Activated CD8-positive, alpha-beta memory T cell treated with anti-CD3 and anti-CD28 coated beads, Interleukin-2, amount 10 ng/mL, durations not matched to agents 7 days and 5 days (primary cell): ENCODE measurements at places on chromosomes 5 and 9. TPM values are rescaled to one million over a fixed set of nuclear protein-coding genes. Genes with fewer than 3 reads are reported as not detected.

DNA sequence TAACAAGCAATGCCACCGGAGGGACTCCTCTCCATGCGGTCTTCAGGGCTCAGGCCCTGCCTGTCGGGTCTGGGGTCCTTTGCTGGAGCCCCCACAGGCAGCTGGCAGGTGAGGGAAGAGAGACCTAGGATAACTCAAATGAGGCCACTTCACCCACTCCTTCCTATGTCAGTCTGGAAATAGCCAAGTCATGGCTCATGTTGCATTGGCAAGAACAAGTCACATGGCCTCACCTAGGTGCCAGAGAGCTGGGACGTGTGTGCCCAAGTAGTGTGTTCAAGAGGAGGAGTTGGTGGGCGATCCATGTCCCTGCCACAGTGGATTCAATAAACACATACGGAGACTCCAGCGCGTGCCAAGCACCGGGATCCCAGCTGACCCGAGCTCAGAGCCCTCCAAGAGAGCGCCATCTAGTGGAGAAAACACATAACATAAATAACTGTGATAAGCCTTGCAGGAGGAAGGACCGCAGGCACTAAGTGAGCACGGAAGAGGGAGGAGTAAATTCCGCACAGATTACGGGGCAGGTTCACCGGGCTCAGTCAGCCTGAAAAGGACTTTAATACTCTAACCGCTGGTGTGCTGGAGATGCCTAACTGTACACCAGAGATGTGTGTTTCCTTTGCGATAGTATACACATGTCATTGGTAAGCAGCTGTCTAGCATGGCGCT, 580.8 kb downstream of the CCDC171 start:
- no peak for DNase-seq
- no peak overlapping the region for H3K4me3 ChIP-seq
- H3K4me1 ChIP-seq = no peaks in the 10 kb centered on the region
- H3K36me3 ChIP-seq = no peaks in the 10 kb centered on the region
- H3K27ac ChIP-seq = no peak overlapping the region
- no peaks in the 10 kb centered on the region for H3K27me3 ChIP-seq

DNA sequence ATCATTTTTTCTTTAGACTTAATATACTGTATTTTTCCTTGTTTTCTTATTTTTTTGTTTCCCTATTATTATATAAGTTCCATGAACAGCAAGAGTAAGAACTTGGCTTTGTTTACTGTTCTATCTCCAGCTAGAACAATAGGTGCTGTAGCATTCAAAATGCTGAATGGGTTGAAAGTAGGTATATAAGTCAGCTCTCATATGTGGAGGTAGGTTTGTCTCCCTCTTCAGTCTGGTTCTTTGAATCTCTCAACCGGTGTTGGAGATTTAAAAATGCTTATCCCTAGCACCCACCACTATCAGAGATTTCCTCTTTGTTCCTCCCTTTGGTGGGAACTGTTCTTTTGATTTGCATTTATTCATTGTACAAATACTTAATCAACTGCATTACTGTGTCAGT, 87.5 kb upstream of the FSD1L start:
- H3K27me3 ChIP-seq = peaks cover 18% of the 10 kb centered on the region
- no peak for DNase-seq
- H3K27ac ChIP-seq = no peak overlapping the region
- H3K36me3 ChIP-seq = peaks cover 7% of the 10 kb centered on the region
- H3K4me1 ChIP-seq = peaks cover 26% of the 10 kb centered on the region
- no peak overlapping the region for H3K4me3 ChIP-seq

DNA sequence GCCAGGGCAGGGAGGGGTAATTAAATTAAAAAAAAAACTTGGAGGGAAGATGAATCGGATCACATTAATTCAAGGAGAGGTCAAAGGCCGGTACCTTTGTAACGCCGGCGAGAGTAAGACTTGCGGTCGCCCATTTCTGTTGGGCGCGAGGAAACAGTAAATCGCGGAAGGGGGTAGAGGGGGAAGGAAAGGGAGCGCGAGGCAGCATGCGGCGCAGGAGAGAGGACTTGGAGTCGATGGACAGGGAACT, 324 bp upstream of the RGMB start:
- H3K36me3 ChIP-seq = no peaks in the 10 kb centered on the region
- H3K4me1 ChIP-seq = peaks cover 47% of the 10 kb centered on the region
- H3K4me3 ChIP-seq = peak overlapping the region; percentile 87
- no peak for DNase-seq
- peaks cover 74% of the 10 kb centered on the region for H3K27me3 ChIP-seq
- H3K27ac ChIP-seq = peak overlapping the region; percentile 42

GRCh38 chr9:20788526-20789451, 104.7 kb downstream of the FOCAD start:
- H3K36me3 ChIP-seq = peaks cover 20% of the 10 kb centered on the region
- no peaks in the 10 kb centered on the region for H3K27me3 ChIP-seq
- H3K4me1 ChIP-seq = peaks cover 4% of the 10 kb centered on the region
- DNase-seq = no peak

Gene GDA
- total RNA-seq = not detected

GRCh38 chr9:135184181-135185053, 96.9 kb downstream of the OLFM1 start:
- no peaks in the 10 kb centered on the region for H3K36me3 ChIP-seq
- no peak overlapping the region for H3K4me3 ChIP-seq
- DNase-seq = no peak
- H3K27me3 ChIP-seq = no peaks in the 10 kb centered on the region
- H3K27ac ChIP-seq = no peak overlapping the region

GRCh38 chr5:167947306-167947705, 344.1 kb upstream of the WWC1 start:
- H3K27me3 ChIP-seq = no peaks in the 10 kb centered on the region
- no peaks in the 10 kb centered on the region for H3K36me3 ChIP-seq
- H3K4me1 ChIP-seq = no peaks in the 10 kb centered on the region
- no peak for DNase-seq

GRCh38 chr5:59542851-59543820, 350.4 kb downstream of the PDE4D start:
- H3K4me1 ChIP-seq = no peaks in the 10 kb centered on the region
- H3K27me3 ChIP-seq = peaks cover 3% of the 10 kb centered on the region
- H3K27ac ChIP-seq = no peak overlapping the region

GRCh38 chr5:98816582-98817222, 43.2 kb downstream of the RGMB start:
- H3K27me3 ChIP-seq = no peaks in the 10 kb centered on the region
- no peak overlapping the region for H3K27ac ChIP-seq
- H3K4me1 ChIP-seq = peaks cover 3% of the 10 kb centered on the region
- DNase-seq = no peak

Gene GRK6
- total RNA-seq = 112 TPM

- no peak overlapping the region for H3K4me3 ChIP-seq
Observed at GRCh38 chr5:53956632-53957031, 353.7 kb downstream of the ARL15 start.

GRCh38 chr5:5422819-5423515, 490 bp downstream of the ICE1 start:
- peak overlapping the region; percentile 87 for H3K4me3 ChIP-seq
- peak; percentile 43 for DNase-seq
- no peaks in the 10 kb centered on the region for H3K27me3 ChIP-seq
- peaks cover 25% of the 10 kb centered on the region for H3K4me1 ChIP-seq
- H3K27ac ChIP-seq = peak overlapping the region; percentile 93

DNA sequence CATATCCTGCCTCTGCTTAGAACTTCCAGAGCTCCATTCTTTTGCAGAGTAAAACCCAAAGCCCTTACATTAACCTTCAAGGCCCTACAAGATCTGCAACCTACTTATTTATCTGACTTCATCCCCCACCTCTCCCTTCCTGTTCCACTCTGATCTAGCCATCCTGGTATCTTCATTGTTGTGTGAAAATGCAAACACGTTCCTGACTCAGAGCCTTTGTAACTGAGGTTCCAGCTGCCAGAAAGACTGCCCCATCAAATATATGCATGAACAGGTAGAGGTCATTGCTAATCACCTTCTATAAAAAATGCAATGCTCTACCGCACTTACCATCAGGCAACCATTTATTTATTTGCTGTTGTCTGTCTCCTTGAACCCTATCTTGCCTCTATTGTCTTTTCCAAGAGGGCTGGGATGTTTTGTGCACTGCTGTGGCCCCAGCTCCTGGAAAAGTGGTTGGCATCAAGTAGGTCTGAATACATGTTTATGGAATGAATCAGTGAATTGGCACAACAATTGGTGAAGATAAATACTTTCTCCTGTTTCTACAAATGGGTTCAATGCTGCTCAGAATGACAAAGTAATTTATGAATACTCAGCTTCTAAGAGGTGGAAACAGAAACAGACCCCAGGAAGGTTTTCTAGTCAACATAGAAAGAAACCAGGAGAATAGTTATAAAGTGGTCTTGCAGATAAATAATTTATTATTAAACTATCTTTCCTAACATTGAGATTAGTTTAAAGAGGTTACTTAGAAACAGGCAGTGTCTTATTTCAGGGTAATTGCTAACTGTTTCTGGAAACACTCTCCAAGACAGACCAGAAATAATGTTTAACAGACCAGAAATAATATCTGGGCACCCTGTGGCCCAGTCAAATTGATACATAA, 230.6 kb upstream of the CD180 start:
- no peak overlapping the region for H3K27ac ChIP-seq
- no peaks in the 10 kb centered on the region for H3K27me3 ChIP-seq
- H3K4me3 ChIP-seq = no peak overlapping the region
- peaks cover 2% of the 10 kb centered on the region for H3K36me3 ChIP-seq

DNA sequence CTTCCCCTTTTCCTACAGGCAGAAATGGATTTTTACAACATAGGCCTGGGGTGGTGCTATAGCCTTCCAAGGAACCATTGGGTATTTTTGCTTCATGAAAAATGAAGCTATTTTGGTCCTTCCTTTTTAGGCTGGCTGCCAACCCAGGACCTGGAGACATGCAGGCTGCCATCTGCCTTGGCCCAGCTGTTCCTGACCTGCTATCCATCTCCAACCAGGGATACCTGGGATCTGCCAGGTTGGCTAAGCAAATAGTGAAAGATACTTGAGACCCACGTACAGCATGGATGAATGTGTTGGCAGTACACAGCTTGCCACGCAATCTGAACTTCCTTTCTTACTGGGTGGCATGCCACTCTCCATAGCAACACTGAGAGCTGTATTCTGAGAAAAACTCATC, 31.1 kb downstream of the MRPS27 start:
- H3K27ac ChIP-seq = no peak overlapping the region
- H3K36me3 ChIP-seq = peaks cover 22% of the 10 kb centered on the region
- H3K4me1 ChIP-seq = no peaks in the 10 kb centered on the region
- no peaks in the 10 kb centered on the region for H3K27me3 ChIP-seq
- no peak overlapping the region for H3K4me3 ChIP-seq

DNA sequence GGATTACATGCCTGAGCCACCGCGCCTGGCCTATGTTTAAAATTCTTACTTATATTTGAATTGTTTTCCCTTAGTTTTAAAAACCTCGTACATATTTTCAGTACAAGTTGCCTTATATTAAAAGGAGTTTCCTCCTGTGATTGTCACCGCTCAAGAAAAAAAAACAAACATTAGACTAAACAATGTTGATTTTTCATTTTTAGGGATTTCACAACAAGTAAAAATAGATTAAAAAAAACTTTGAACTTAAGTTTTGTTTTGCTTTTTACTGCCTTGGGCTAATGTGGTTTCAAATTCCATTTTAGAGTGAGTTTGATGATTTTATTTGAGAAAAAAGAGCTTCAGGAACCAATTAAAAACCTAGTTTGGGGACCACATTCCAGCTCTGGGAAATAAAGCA, 1196.6 kb upstream of the CDH18 start:
- no peaks in the 10 kb centered on the region for H3K4me1 ChIP-seq
- H3K4me3 ChIP-seq = no peak overlapping the region
- H3K27ac ChIP-seq = no peak overlapping the region
- H3K36me3 ChIP-seq = no peaks in the 10 kb centered on the region

DNA sequence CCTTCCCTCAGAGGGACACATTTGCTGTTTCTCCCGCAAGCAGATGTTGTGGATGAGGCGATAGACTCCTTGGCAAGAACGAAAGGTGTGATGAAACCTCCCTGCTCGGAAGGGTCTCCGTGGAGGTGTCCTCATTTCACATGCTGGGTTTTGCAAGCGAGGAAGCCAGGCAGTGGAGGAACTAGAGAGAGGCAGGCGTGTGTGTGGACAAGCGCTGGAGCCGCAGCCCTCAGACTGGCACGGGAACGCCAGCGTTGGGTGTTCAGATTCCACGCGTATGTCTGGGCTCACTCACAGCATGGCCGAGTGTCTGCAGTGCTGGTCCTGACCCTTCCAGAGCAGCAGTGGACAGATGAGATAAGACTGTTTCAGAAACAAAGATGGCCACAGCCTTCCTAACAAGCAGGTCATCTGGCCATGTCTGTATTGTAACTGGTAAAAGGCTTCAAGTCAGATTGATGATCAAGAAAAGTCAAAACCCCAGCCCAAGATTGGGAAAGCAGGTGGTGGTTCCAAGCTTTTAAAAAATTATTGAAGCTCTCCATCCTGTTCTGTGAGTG, 35.0 kb upstream of the NCS1 start:
- no peak for DNase-seq
- H3K36me3 ChIP-seq = peaks cover 44% of the 10 kb centered on the region
- no peak overlapping the region for H3K27ac ChIP-seq
- no peaks in the 10 kb centered on the region for H3K27me3 ChIP-seq
- H3K4me1 ChIP-seq = peaks cover 50% of the 10 kb centered on the region

- no peak for DNase-seq
- no peak overlapping the region for H3K4me3 ChIP-seq
- no peaks in the 10 kb centered on the region for H3K4me1 ChIP-seq
- no peaks in the 10 kb centered on the region for H3K36me3 ChIP-seq
Observed at GRCh38 chr9:115689331-115689730, 464.3 kb upstream of the PAPPA start.

DNA sequence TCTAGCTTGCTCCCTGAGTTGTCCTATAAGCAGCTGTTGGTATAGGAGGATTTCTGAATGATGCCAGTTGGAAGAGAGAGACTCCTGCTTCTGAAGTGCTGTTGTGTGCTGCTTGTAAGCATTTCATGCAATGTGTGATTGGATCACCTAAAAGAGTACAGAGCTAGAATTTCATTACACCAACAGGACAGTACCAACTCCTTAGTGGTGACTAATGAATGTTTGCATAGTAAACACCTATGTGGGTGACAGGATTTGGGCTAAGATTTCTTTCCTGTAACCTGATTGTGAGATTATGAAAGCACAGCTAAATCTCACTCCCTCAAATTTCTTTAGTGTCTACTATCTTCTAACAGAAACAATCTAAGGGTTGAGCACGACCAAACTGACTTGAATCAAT, 67.0 kb downstream of the GCNT1 start:
- H3K27me3 ChIP-seq = no peaks in the 10 kb centered on the region
- H3K4me1 ChIP-seq = peaks cover 17% of the 10 kb centered on the region
- H3K4me3 ChIP-seq = no peak overlapping the region

GRCh38 chr5:145484158-145484557, 351.0 kb downstream of the PRELID2 start:
- no peaks in the 10 kb centered on the region for H3K36me3 ChIP-seq
- H3K4me1 ChIP-seq = no peaks in the 10 kb centered on the region
- H3K27me3 ChIP-seq = no peaks in the 10 kb centered on the region
- no peak overlapping the region for H3K27ac ChIP-seq

Gene PCDHA11
- total RNA-seq = not detected

GRCh38 chr9:75889977-75890471, 449 bp upstream of the PCSK5 start:
- H3K27ac ChIP-seq = no peak overlapping the region
- DNase-seq = peak; percentile 45
- H3K27me3 ChIP-seq = peaks cover 49% of the 10 kb centered on the region
- H3K4me1 ChIP-seq = peaks cover 14% of the 10 kb centered on the region
- H3K36me3 ChIP-seq = no peaks in the 10 kb centered on the region

- peaks cover 28% of the 10 kb centered on the region for H3K4me1 ChIP-seq
- H3K4me3 ChIP-seq = no peak overlapping the region
- H3K36me3 ChIP-seq = no peaks in the 10 kb centered on the region
- H3K27ac ChIP-seq = no peak overlapping the region
- H3K27me3 ChIP-seq = no peaks in the 10 kb centered on the region
Observed at GRCh38 chr5:123438244-123438643, 15.0 kb upstream of the CEP120 start.

GRCh38 chr9:114853071-114853855, 47.4 kb upstream of the TNFSF15 start:
- peaks cover 9% of the 10 kb centered on the region for H3K4me1 ChIP-seq
- H3K27me3 ChIP-seq = peaks cover 3% of the 10 kb centered on the region
- H3K4me3 ChIP-seq = no peak overlapping the region
- no peak overlapping the region for H3K27ac ChIP-seq
- peaks cover 2% of the 10 kb centered on the region for H3K36me3 ChIP-seq

Gene SUSD3
- total RNA-seq = 67.3 TPM
